ENCODE measurements at places on chromosomes 6 and 20. TPM values are rescaled to one million over a fixed set of nuclear protein-coding genes. Genes with fewer than 3 reads are reported as not detected.
A peak's percentile ranks its signal among the peaks of the same experiment; 100 is the strongest.

DNA sequence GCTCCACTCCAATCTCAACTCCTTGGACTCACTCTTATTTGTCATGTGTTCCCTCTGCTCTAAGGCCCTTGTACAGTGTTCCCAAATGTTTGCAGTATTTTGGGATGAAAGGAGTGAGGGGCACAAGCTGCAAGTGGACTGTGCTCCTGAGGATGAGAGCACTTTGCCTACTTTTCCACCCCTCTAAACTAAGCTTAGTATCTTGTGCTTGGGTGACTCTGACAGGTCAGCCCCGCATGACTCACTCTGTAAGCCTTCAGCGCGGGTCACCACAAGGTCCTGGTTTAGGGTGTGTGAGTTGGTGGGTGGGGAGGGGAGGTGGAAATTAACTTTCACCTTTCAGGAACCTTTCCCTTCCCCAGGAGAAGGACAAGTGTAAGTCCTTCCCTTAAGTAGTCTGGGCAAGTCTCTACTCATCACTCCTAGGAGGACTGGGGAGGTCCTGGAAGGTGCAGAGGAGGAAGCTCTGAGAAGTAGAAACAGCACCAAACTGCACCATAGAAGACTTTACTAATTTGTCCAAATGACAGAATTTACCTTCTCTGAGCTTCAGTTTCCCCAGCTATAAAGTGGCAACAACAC lies 68.8 kb upstream of the EPB41L1 start:
- no peak for DNase-seq

- DNase-seq = peak; percentile 52
Measured at GRCh38 chr6:130366107-130367005, 539 bp downstream of the TMEM200A start.

- no peak for DNase-seq
Measured at GRCh38 chr6:158991017-158991723, 8.8 kb downstream of the RSPH3 start.

GRCh38 chr20:34732523-34732922 lies 28.4 kb downstream of the TP53INP2 start:
- no peak for DNase-seq

GRCh38 chr6:126156973-126157372 lies 170.6 kb downstream of the TRMT11 start:
- no peak for DNase-seq

GRCh38 chr6:35790683-35791082 lies 6.4 kb downstream of the CLPS start:
- DNase-seq = no peak

DNA sequence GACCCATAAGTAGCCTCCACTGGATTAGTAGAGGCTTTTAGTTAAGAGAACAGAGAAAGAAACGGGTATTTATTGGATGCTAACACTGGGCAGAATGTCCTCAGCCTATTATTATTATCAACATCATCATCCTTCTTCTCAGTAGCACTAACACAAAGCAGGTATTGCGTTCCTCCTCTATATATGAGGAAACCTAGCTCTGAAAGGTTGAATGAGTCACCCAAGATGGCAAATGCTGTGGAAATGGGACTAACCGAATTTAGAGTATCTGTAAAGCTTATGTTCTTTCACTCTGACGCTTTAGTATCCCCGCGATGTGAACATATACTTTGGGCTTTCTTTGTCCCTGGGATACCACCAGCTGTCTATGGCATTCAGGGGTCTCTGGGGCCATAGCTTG lies 77.0 kb downstream of the ADTRP start:
- DNase-seq = no peak

- no peak for DNase-seq
Measured at GRCh38 chr6:15065261-15065989, 180.4 kb upstream of the JARID2 start.

- peak; percentile 74 for DNase-seq
Measured at GRCh38 chr6:36387440-36388303, at the start of gene ETV7. ETV7 (minus strand) TSS chr6:36387669; CDS start chr6:36387541, 128 bp downstream.

DNA sequence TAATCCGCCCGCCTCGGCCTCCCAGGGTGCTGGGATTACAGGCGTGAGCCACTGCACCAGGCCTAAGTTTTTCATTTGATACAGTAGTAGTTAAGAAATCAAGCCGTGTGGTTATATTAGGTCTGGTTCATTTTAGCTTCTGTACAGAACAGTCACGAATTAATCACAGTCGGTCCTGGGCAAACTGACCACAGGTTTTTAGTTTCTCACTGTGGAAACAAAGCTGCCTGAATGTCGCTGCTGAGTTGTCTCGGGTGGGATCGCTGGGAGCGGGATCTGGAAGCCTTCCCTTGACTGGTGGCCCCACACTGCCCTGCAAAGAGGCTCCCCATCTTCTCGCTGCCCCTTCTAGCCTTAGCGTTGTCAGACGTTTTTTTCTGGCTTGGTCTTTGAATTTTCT lies 18.6 kb downstream of the UCKL1 start:
- no peak for DNase-seq

DNA sequence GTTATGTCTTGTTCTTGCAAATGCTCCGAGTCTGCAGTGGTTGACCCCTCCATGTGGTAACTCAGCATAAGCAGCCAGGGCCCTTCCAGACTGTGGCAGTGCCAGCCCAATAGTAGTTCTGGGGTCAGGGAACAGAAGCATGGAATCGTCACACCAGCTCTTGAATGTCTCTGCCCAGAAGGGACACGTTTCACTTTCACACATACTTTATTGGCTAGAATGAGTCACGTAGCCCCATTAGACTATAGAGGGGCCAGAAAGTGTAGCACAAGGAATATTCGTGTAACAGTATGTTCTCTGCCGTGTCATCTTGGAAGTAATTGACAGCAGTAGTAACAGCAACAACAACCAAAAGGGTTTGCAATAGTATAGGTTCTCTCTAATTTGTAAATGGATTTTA lies 254.7 kb downstream of the FARS2 start:
- no peak for DNase-seq

GRCh38 chr20:36875702-36876472 lies at the start of gene TLDC2:
TLDC2 (plus strand) TSS chr20:36876138; CDS start chr20:36876175, 37 bp downstream.
- DNase-seq = no peak

DNA sequence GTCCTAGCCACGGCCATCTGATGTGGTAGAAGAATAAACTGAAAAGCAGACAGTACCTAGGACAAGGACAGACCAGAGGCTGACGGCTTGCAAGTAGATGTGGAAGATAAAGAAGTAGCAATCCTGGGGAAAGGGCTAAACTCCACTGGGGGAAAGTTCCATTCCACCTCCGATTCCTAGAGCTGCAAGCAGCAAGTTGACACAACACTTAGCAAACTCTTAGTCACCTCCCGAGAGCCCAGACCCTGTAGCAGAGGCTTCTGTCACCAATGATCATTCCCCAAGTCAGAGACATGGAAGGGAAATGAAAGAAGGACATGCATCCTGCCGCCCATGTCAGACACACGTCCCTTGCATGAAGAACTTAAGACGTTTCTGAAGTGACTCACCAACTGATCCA lies 99.2 kb upstream of the RPS6KA2 start:
- no peak for DNase-seq

- DNase-seq = no peak
Measured at GRCh38 chr6:47741807-47742206, 40.0 kb upstream of the OPN5 start.

The GUCA1A gene
- total RNA-seq = not detected

The BPI gene
- total RNA-seq = not detected

The LY6G6F gene
- total RNA-seq = not detected
